ENCODE measurements at places on chromosomes 12 and 14.

DNA sequence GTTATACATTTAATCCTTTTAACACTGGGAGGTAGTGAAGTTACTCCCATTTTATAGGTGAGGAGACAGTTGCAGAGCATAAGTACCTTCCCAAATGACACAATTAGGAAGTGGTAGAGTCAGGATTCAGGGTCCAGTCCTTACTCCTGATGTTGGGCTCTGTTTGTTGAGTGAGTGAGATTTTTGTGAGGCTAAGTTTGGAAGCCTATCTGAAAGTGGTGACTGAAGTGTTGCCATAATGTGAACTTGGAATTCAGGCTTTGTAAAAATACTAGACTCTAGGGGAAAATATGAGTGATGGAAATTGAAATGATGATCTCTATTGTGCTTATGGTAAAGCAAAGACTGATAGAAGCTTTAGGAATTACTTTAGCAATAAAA, 2.2 kb downstream of the NUDT4 start:
- no peak for DNase-seq

DNA sequence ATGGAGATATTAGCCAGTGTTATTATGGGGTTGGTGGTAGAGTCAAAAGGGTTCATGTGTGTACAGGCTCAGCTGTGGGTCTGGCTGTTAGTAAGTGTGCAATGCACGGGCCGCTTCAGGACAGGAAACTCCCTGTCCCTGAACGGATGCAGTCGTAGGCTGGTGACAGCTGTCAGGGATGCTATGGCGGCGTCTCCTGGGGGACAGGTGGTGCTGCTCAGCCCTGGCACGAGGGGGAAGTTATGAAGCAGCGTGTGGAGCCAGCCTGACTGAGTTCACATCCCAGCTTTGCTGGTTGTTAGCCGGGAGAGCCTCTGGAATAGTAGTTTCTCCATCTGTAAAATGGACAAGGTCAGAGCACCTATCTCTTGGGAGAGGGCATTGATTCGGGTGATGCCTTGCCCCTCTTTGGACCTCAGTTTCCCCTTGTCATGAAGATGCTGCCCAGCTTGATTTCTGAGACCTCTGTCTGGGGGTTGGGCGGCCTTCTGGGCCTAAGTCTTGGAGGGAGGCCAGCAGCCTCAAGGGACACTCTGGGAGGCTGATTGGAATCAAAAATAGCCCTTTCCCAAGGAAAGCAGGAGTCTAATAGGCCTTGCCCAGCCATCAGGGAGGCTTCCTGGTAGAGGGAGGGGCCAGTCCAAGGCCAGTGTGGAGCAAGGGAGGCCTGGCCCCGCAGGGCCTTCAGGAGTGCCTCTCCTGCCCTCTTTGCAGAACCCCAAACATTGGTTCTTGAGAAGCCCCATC, 7.1 kb downstream of the ASB2 start:
- no peak for DNase-seq

- peak; percentile 57 for DNase-seq
These were observed 15.1 kb downstream of the LTBP2 start for GRCh38 chr14:74596741-74597450.

DNA sequence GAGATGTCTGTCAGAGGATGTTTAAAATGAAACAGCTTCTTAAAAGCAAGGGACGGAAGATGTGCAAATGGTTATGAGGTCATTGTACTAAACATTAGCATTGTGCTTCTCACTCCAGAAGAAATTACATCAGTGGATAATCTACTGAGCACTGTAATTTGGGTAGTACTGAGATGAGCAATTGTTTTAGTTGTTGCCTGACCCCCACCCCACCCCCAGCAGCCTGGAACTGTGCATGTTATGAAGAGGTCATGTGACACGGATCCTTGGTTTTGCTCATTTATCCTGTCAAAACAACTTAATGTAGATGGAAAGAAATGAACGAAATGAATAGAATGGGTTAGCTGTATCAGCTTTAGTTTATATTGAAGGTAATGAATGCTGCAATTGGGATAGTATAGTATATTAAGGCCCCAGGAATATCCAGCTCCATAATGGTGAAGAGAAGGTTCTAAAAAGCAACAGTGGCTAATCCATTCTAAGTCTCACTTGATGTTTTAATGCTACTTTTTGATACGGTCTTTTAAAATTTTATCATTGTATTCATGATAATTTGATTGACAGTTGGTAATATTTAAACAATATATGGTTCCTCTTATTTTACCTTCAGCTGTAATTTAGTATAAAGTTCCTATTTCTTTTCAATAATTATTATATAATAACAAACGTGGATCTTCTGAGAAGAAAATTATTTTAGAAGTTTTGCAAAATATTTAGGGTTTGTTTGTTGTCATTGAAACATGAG, 58.5 kb downstream of the WNK1 start:
- no peak for DNase-seq

DNA sequence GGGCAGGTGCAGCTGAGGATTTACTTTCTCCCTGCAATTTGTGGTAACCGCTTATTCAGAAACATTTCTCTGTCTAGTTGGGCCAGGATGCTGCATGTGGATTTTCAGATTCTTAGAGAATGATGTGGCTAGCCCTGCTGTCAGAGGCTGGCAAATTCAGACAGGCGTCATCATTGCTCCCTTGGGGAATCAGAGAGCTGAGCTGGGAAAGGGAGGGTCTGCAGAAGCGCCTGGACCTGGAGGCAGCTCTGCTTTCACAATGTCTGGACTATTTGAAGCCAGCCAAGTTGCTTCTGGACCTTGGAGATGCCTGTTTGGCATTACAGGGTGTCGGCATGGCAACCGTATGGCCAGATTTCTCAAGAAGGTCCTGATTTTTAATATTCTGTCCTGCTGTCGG, 3.4 kb downstream of the GALNT16 start:
- peak; percentile 92 for DNase-seq

DNA sequence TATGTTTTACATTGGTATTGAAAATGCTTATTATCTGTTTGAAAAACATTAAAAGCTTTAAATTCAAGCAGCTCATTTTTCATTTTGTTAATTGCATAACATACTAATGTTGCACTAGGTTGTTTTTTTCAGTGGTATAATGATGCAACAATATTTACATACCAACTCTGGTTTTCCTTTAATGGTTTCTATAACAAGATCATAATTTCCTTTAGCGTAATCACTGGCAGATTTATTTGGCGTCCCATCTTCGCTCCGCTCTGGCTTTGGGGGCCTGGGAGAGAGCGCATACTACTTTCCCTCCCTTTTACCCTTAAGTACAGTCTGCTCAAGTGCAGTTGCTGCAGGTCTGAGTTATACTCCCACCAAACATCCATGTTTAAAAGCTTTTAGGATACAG, 574.1 kb downstream of the PRKD1 start:
- DNase-seq = no peak
